Lung (tissue), 17 donors: ENCODE measurements at places on chromosomes 5 and 9. TPM values are rescaled to one million over a fixed set of nuclear protein-coding genes. Genes with fewer than 3 reads are reported as not detected.

Gene IL3
- not detected for total RNA-seq

Gene PDE8B
- total RNA-seq: 2.3 TPM

Gene KCTD16
- 0.63 TPM for total RNA-seq

Gene MARVELD2
- total RNA-seq: 25.6 TPM

Gene CDKN2A
- 4.8 TPM for total RNA-seq

Gene GLDC
- 1.1 TPM for total RNA-seq

Gene UAP1L1
- 35.5 TPM for total RNA-seq

Gene BAAT
- 0.17 TPM for total RNA-seq

Gene ARL14EPL
- total RNA-seq: not detected

Gene LRRC70
- 14.8 TPM for total RNA-seq

DNA sequence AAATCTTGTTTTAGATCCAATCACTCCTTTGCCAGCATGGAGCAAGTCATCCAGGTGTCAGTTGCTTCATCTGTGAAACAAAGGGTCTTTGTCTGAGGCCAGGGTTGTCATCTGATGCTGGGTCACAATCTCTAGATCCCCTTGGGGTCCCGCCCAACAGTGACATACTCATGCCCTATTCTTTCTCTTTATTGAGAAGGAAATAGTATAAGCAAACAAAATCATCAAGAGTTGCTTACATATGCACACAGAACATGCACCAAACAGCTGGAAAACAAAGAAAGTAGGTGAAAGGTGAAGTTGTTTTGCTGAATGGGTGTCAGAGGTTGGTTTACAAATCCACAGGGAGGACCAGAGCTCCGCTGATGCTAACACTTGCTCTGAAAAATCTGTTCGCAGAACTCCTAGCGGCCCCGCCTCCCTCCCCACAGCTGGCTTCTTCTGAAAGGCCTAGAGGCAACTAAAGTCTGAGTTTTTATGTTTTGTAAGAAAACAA, 106.1 kb upstream of the SLC44A1 start:
- no peak for DNase-seq

DNA sequence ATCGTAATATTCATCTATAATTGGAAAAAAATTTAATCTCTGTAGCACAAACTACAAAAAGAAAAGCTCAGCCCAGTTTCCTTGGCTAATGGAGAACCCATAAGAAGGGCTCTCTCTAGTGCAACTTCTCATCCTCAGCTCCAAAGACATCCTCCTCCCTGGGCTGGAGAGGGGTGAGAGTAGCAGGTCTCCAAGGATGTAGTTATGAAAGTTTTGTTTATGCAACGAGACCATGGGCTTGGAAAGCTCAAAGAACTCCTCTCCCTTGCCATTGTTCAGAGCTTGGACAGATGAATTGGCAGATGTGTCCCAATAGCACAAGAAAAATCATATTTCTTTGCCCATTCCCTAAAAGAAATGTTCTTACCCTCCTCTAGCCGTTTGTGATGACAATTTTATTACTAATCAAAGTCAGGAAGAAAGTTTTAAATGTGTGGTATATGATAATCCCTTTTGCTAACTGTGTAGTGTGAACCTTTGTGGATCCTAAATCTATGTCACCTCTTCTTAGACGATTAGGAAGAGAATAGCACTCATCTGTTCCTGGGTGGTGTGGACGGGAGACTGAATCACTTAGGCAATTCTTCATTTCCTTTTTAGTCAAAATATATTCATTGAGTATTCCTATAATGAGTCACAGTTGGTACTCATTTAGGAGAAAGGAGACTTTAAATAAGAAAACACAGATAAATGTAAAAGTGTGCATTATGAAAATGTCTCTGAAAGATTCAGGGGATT, 52.2 kb downstream of the GARNL3 start:
- DNase-seq: no peak

- DNase-seq: no peak
Observed at GRCh38 chr9:131946180-131946579, 133.5 kb downstream of the MED27 start.

GRCh38 chr5:73858776-73859175, 232.8 kb downstream of the ARHGEF28 start:
- no peak for DNase-seq

GRCh38 chr5:55694152-55694830, 17.8 kb downstream of the SLC38A9 start:
- DNase-seq: peak; percentile 50

DNA sequence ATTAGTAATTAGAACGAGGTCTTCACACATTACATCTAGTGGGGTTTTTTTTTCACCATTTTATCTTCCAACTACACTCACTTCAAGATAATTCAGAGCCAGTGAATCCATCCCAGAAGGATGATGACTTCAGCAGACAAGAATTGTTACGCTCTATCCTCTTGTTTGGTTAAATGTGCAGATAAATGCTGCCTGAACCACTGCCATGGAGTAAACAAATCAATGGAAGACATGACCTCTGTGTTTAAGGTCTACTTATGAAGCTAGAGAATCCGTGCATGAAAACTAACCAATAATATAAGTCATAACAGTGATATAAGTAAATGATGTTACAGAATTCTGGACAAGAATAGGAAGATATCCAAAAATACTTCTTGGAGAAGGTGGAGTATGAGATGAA, 602.6 kb downstream of the TLR4 start:
- DNase-seq: no peak

DNA sequence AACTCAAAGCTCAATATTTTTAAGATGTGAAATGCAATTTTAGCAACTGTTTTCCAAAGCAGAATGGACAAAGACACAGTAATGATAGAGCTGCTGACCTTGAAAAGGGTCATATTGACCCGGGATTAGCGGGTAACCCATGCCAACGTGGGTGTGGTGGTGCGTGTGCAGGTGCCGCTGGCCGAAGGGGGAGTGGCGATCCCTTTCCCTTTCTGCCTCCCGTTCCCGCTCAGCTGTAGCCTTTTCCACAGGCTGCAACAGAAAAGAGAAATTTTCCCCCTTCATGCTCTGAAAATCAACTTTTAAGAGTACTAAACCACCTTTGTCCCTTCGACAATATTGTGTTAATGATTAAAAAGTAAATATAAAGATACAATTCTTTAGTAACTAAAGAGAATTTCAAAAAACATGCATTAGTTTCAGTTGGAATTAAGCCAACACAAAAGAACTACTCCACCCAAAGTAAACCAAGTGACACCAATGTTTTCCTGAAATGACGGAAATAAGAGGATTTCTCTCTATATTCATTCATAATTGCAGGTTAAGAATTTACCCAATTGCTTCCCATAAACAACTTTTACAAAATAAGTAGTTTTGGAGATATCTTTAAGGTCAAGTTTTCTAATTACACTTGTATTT, 105.2 kb downstream of the ZNF608 start:
- no peak for DNase-seq

GRCh38 chr9:28735738-28736342, 1162.6 kb upstream of the C9orf72 start:
- DNase-seq: no peak

DNA sequence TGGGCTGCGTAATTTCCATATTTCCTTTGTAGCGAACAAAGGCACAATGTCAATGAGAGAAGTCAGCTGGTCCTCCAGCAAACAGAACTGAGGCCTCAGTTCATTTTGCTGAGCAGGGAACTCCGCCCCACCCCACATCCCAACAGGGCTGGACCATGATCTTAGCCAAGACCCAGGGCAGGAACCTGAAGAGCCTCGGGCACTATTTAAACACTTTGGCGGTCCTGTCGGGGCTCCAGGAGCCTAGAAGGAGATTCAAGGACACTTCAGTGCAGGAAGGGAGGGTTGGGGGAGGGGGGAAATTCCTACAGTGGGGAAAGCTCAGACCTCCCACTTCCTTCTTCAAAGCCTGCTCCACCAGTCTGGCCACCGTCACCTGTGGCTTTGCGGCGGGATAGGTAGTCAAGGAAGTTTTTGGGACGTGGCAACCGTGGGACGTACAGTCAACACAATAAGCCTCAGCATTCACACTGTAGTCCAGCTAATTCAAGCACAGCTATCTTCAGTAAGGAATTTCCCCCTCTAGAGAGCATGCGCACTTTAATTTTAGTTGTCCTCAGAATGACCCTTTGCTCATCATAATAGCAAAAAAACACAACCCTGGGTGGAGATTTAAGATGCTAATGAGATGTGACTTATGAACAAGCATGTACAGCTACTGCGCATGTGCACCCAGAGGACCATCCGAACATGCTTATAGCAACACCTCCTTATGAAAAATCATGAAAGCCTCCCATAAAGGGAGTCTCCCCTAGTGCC, 30.9 kb downstream of the S1PR3 start:
- peak; percentile 88 for DNase-seq

GRCh38 chr5:31427013-31427723, 104.7 kb downstream of the DROSHA start:
- no peak for DNase-seq

DNA sequence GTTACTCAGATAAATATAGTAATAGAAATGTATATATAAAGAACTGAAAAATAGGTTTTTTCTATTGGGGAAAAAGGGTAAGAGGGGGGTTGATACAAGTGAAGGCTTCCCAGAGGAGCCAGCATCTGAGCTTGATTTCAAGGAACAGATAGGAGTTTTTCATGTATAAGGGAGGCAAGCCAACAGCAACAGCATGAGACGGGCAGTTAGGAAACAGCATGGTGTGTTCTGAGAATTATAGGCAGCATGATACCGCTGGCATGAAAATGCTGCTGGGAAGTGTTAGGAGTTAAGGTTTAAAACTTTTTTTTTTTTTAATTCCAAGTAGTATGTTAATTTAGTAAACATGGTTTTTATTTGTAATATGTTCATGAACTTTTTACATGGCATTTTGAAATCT, 9.7 kb downstream of the CDC37L1 start:
- no peak for DNase-seq

- no peak for DNase-seq
Observed at GRCh38 chr5:168238463-168238862, 53.0 kb upstream of the WWC1 start.

- DNase-seq: no peak
Observed at GRCh38 chr9:4764033-4764432, 23.0 kb upstream of the AK3 start.

DNA sequence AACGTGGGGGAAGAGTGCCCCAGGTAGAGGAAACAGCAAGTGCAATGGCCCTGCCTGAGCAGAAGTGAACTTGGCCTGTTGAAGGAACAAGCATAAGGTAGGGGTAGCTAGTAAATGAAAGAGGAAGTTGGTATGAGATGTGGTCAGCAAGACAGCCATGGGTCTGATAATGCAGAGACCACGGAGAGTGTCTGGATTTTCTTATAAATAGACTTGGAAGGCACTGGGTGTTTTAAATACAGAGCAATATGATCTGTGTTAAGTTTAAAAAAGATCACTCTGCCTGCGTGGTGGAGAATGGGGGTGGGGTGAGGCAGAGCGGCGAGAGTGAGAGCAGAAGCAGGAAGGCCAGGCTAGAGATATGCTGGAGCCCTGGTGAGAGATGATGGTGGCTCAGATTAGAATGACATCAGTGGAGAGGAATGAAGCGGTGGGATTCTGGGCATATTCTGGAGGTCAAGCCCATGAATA, 4.2 kb downstream of the ADAM19 start:
- no peak for DNase-seq

DNA sequence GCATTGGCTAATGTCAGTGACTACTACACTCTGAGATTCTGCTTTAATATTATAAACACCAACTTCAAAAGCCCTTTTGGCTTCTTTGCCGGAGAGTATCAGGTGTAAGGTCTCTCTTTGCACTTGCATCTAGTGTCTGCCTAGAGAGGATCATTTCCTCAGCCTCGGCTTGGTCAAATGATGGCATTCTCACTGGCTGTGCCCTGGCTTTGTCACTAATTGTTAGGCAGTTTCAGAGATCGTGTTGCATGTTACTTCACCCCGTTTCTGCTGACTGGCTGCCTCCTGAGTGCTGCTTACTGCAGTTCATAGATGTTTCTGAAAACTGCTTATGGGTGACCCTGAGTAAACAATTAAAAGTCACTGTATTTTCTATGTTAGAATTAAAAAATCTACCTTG, 48.8 kb downstream of the SLC1A3 start:
- peak; percentile 33 for DNase-seq

DNA sequence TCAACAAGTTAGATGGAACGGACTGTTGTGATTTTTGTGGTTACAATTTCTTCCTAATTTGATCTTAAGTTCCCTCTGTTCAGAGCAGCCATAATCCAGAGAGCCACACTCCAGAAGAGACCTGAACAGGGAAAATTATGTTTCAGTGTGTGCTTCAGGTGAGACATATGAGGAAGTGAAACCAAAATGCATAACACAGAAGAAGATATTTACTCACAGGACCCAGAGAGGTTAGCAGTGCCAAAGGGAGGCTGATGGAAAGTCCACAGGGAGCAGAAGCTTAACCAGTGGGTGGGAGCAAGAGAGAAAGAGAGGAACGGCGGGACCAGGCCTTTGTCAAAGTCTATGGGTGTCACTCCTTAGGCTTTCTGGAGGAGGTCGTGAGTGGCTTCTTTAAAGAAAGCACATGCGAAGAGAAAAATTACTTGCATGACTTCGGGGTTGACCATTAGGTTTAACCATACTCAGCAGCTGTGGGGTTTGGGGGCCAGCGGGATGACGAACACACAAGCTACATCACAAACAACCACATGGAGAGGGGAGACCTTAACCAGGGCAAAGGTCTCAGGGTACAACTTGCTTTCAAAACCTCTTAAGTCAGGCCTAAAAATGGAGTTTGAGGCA, 141.4 kb downstream of the MED10 start:
- no peak for DNase-seq

DNA sequence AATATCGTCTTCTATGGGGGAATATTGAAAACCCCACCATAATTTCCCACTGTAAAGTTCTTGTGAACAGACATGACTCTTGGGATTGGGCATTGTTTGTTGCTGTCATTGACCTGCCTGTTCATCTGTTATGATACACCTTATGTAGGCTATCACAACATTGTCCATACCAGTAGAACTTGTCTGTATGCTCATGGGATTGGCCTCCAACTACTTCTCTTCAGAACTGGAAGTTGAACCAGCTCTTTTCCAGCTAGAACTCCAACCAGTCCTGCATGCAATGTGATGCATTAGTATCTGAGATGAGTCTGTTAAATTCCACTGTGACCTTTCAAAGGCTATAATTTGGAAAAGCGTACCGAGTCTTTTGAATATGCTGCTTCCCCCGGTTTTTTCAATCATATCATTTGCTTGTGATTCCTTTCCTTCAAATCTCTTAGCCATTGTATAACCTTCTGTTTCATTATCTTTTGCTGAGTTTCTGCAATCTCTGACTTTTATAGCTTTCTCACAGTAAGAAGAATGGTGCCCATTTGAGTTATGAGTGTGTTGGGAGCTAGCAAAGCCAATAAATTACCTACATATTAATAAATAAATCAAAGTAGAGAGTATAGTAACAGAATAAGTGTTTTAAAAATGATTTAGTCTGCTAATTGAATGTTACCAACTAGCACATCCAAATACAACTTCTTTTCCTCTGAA, 101.9 kb downstream of the PLK2 start:
- no peak for DNase-seq

GRCh38 chr5:1874771-1875220, 7.9 kb downstream of the IRX4 start:
- no peak for DNase-seq

GRCh38 chr9:114299286-114300152, 23.4 kb upstream of the ORM1 start:
- no peak for DNase-seq

- DNase-seq: no peak
Observed at GRCh38 chr9:99231711-99232110, 9.6 kb downstream of the SEC61B start.
